ENCODE measurements at places on chromosomes 13 and 19.

- no peak for DNase-seq
Measured at GRCh38 chr19:51467864-51468544, 9.8 kb upstream of the SIGLEC8 start.

- no peak for DNase-seq
Measured at GRCh38 chr19:14369399-14370168, 11.7 kb upstream of the ADGRE5 start.

DNA sequence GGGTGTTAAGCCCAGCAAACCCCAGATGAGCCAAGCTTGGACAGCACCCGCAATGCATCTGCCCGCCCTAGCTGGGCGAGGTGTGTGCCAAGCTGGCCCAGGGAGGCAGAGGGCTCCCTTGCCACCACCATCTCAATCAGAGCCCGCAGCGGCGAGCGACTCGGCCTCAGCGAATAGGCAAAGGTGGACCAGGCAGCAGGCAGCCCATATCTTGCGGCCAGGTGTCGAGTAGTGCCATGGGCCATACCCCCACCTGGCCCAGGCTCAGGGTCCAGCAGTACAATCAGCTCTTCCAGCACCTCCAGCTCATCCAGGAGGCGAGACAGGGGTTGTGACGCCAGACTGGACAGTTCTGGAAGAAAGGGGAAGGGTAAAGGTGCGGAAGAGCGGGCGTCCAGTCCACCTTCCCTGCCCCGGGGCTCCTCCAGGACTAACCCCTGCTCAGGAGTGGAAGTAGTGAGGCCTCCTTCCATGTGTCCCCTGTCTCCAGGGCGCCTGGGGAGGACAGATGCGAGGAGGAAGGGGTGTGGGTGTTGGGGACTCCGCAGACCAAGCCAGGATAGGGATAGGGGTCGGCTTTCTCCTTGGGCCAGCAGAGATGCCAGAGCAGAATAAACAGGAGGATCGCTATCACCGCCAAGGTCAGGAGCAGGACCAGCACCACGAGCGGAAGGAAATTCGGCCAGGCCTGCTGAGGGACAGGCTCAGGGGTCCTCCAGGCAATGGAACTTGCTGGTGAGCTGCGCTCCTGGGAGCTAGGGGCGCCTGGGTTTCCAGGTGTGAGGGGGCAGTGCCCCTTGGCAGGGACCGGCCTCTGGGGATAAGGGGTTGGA lies 2.8 kb downstream of the IGFLR1 start:
- no peak for DNase-seq

- no peak for DNase-seq
Measured at GRCh38 chr13:110560601-110561343, 750 bp downstream of the RAB20 start.

DNA sequence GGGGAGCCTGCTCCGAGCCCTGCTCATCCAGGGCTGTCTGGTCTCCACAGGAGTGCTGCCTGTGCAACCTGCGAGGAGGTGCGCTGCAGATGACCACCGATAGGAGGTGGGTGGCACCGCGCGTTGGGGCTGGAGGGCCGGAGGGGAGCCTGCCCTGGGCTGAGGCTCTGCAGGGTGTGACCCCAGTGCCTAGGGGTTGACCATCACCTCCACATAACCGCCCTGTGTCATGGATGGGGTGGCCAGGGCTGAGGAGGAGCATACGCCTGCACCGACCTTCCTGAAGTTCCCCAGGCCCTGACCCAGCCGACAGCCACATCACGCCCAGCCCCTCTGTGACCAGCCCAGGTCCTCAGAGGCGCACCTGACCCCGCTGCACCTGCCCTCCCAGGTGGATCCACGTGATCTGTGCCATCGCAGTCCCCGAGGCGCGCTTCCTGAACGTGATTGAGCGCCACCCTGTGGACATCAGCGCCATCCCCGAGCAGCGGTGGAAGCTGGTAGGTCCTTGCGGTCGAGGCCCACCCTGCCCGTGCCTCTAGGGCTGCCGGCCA lies 168.7 kb downstream of the KDM4B start:
- DNase-seq, result no peak

DNA sequence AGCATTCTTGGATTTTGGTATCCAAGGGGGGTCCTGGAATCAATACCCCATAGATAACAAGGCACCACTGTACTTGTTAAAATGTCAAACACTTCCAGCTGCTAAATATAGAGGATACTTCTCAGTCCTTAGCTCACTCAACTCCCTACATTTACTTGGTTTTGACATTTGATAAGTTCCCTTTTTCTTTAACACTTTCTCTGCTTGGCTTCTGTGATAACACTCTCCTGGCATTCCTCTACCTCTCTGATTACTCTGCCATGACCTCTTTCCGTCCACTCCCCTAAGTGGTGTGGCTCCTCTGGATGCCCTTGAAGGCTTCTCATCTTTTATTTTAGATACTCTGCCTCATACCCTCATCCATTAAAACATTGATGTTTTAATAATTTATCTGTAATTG lies 65.2 kb downstream of the MICU2 start:
- DNase-seq, result no peak

GRCh38 chr13:114211446-114212157 lies 23.1 kb upstream of the CDC16 start:
- no peak for DNase-seq

DNA sequence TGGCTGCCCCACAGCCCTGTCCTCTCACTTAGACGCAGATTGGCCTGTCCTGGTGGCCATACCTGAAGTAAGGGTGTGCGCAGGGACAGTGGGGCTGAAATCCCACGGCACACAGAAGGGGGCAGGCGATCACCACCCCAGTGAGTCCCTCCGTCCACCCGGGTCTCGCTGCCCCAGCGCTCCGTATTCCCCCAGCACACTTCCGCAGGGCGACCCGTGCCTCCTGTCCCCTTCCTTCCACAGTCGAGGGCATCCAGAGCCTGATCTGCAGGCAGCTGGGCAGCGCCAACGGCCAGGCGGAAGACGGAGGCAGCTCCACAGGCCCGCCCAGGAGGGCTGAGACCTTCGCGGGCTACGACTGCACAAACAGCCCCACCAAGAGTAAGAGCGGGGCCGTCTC lies 25.3 kb downstream of the PEX11G start:
- DNase-seq, result no peak

GRCh38 chr19:17254636-17255035 lies 8.9 kb upstream of the NR2F6 start:
- DNase-seq, result no peak

GRCh38 chr13:97911311-97912138 lies 42.0 kb upstream of the IPO5 start:
- no peak for DNase-seq

- DNase-seq, result no peak
Measured at GRCh38 chr19:14890643-14891379, 4.9 kb upstream of the OR7A17 start.

DNA sequence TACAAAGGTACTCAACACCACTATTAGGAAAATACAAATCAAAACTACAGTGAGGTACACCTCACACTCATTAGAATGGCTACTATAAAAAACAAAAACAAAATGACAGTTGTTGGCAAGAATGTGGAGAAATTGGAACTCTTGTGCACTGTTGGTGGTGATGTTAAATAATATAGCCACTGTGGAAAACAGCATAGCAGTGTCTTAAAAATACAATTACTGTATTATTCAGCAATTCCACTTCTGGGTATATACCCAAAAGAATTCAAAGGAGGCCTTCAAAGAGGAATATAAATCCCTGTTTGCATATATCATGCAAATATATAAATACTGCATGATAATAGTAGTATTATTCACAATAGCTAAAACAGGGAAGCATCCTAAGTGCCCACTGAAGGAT lies 66.8 kb downstream of the CDK8 start:
- DNase-seq, result peak; percentile 65

DNA sequence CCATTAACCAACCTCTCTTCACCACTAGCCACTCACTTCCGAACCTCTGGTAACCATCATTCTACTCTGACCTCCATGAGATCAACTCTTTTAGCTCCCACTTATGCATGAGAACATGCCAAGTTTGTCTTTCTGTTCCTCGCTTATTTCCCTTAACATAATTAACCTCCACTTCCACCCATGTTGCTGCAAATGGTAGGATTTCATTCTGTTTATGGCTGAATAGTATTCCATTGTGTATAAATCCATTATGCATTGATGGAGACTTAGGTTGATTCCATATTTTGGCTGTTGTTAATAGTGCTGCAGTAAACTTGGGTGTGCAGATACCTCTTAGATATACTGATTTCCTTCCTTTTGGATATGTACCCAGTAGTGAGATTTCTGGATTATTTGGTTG lies 30.2 kb downstream of the ZNF382 start:
- no peak for DNase-seq

GRCh38 chr13:92682832-92683517 lies 543.6 kb upstream of the GPC6 start:
- DNase-seq, result no peak

GRCh38 chr13:65347420-65348030 lies 1882.6 kb downstream of the PCDH9 start:
- DNase-seq, result no peak

- DNase-seq, result no peak
Measured at GRCh38 chr19:21202865-21203494, 61.1 kb downstream of the ZNF431 start.

GRCh38 chr13:43054803-43055802 lies 31.7 kb downstream of the DNAJC15 start:
- DNase-seq, result peak; percentile 64

DNA sequence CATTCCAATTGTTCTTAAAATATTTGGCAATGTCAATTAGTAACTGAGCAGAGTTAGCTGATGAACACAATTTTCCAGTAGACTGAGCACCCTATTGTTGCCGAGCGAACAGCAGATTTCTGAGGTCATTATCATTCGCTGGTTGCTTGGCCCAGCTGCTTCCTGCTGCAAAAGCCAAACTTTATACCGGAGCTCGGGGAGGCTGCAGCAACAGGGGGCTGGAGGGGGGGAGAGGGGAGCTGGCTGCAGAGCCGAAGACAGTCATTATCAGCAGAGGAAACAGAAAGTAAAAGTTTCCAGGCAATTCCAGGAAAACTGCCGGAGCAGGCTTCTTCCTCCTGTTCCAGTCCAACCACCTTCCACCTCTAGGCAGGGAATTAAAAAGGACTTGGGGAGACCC lies 77.9 kb downstream of the ZNF536 start:
- peak; percentile 80 for DNase-seq
